T-helper 17 cell (primary cell): ENCODE measurements at places on chromosomes 6 and 20.

- H3K4me3 ChIP-seq: peak overlapping the region; percentile 19
- H3K27me3 ChIP-seq: no peaks in the 10 kb centered on the region
- peak overlapping the region; percentile 94 for H3K27ac ChIP-seq
- peaks cover 47% of the 10 kb centered on the region for H3K4me1 ChIP-seq
Measured at GRCh38 chr6:127818149-127818548, 82.7 kb downstream of the THEMIS start.

GRCh38 chr20:34915131-34915530 lies 38.7 kb downstream of the ACSS2 start:
- peaks cover 2% of the 10 kb centered on the region for H3K36me3 ChIP-seq
- peaks cover 30% of the 10 kb centered on the region for H3K4me1 ChIP-seq

GRCh38 chr6:6333501-6333900 lies 13.0 kb upstream of the F13A1 start:
- H3K4me3 ChIP-seq: no peak overlapping the region
- H3K4me1 ChIP-seq: peaks cover 6% of the 10 kb centered on the region
- DNase-seq: no peak
- no peak overlapping the region for H3K27ac ChIP-seq
- no peaks in the 10 kb centered on the region for H3K36me3 ChIP-seq
- peaks cover 11% of the 10 kb centered on the region for H3K27me3 ChIP-seq

DNA sequence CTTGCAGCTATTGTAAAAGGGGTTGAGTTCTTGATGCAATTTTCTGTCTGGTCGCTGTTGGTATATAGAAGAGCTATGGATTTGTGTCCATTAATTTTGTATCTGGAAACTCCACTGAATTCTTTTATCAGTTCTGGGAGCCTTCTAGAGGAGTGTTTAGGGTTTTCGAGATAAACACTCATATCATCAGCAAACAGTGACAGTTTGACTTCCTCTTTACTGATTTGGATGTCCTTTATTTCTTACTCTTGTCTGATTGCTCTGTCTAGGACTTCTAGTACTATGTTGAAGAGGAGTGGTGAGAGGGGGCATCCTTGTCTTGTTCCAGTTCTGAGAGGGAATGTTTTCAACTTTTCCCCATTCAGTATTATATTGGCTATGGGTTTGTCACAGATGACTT lies 120.8 kb upstream of the SSTR4 start:
- no peaks in the 10 kb centered on the region for H3K27me3 ChIP-seq
- no peak overlapping the region for H3K4me3 ChIP-seq
- no peaks in the 10 kb centered on the region for H3K4me1 ChIP-seq
- H3K27ac ChIP-seq: no peak overlapping the region

DNA sequence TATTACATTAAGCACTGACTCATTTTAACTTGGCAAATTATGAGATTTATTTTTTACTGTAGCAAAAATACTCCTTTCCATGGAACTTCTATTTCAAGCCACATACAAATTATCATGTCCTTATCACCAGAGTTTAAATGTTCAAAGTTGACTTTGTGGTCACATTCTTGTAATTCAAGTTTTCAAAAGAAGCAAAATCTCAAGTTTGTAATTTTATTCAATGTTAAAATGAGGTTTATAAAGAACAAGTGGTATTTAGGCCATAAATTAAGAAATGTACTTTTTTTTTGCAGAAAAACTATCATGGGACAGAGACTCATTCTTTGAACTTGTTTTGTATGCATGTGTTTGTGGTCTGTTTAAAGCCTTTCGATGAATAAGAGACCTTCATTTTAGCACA lies 811.5 kb downstream of the TENT5A start:
- no peaks in the 10 kb centered on the region for H3K4me1 ChIP-seq
- no peak for DNase-seq
- no peak overlapping the region for H3K27ac ChIP-seq
- H3K27me3 ChIP-seq: no peaks in the 10 kb centered on the region
- no peak overlapping the region for H3K4me3 ChIP-seq
- no peaks in the 10 kb centered on the region for H3K36me3 ChIP-seq

DNA sequence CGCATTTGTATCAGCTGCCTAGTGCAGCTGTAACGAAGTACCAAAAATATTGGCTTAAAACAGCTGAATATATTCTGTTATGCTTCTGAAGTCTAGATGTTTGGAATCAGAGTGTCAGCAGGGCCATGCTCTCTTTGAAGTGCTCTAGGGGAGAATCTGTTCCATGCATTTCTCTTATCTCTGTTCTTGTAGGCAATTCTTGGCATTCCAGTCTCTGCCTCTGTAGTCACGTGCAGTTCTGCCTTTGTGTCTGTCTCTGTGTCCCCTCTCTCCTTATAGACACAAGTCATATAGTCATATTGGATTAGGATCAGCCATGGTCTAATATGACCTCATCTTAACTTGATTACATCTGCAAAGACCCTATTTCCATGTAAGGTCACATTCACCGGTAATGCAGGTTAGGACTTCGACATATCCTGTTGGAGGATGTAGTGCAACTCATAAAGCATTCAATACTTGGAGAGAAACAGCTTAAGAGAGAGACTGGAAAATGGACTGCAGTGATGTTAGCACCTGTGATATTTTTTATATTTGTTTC lies 18.6 kb downstream of the FAM83B start:
- H3K4me3 ChIP-seq: no peak overlapping the region
- no peak overlapping the region for H3K27ac ChIP-seq
- H3K4me1 ChIP-seq: no peaks in the 10 kb centered on the region
- DNase-seq: no peak

- no peak overlapping the region for H3K4me3 ChIP-seq
- H3K36me3 ChIP-seq: peaks cover 2% of the 10 kb centered on the region
- H3K27ac ChIP-seq: peak overlapping the region; percentile 77
- no peaks in the 10 kb centered on the region for H3K27me3 ChIP-seq
- no peak for DNase-seq
- H3K4me1 ChIP-seq: peaks cover 46% of the 10 kb centered on the region
Measured at GRCh38 chr6:144359783-144360182, 74.6 kb downstream of the UTRN start.

DNA sequence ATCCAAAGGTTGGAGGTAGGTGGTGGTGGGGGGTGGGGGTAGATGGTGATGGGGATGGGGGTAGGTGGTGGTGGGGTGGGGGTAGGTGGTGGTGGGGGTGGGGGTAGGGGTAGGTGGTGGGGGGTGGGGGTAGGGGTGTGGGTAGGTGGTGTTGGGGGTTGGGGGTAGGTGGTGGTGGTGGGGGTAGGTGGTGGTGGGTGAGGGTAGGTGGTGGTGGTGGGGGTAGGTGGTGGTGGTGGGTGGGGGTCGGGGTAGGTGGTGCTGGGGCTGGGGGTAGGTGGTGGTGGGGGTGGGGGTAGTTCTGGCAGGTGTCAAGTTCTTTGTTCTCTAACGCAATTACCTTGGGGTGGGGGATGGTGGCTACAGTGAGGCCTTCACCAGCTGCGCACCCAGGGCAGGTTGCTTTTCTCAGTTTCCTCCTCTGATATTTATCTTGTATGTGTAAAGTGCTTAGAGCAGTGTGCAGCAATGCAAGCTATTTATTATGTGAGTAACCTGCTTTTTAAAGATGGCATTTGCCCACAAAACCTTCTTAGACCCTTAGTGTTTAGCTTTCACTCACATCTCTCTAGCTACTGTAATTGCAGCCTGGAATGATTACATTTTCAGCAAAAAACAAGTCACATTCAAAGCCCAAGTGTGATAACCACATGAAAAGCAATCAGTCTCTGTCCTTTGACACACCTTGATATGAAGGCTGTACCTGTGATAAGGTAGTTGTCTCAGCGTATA lies 8.2 kb upstream of the CCDC167 start:
- DNase-seq: no peak
- H3K4me3 ChIP-seq: peak overlapping the region; percentile 68

- no peak for DNase-seq
Measured at GRCh38 chr6:25489399-25489798, 162.6 kb upstream of the SCGN start.

- DNase-seq: no peak
- no peaks in the 10 kb centered on the region for H3K36me3 ChIP-seq
Measured at GRCh38 chr20:41619360-41620100, 1.4 kb upstream of the CHD6 start.

DNA sequence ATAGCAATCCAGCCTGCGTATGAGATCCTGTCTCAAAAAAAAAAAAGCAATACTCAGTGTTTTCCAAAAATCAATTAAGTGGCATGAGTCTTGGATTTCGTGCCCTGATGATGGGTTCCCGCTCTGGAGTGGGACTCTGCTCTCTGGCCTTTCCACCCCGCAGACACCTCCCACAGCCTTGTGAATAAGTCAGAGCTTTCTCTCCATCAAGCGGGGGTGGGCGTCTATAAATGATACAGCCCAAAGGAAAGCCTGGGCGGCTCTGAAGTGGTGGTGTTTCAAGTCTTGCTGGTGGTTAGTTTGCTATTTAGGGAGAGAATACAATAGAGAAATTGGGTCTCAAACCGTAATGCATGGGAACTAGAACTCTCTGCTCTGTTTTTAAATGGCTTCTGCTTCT lies 52.5 kb upstream of the TAGAP start:
- peaks cover 45% of the 10 kb centered on the region for H3K4me1 ChIP-seq
- peak overlapping the region; percentile 99 for H3K27ac ChIP-seq
- H3K27me3 ChIP-seq: no peaks in the 10 kb centered on the region
- H3K36me3 ChIP-seq: no peaks in the 10 kb centered on the region
- DNase-seq: no peak
- no peak overlapping the region for H3K4me3 ChIP-seq

GRCh38 chr20:31484001-31484400 lies 8.9 kb downstream of the REM1 start:
- H3K36me3 ChIP-seq: peaks cover 3% of the 10 kb centered on the region
- no peak for DNase-seq
- no peak overlapping the region for H3K4me3 ChIP-seq
- no peak overlapping the region for H3K27ac ChIP-seq

DNA sequence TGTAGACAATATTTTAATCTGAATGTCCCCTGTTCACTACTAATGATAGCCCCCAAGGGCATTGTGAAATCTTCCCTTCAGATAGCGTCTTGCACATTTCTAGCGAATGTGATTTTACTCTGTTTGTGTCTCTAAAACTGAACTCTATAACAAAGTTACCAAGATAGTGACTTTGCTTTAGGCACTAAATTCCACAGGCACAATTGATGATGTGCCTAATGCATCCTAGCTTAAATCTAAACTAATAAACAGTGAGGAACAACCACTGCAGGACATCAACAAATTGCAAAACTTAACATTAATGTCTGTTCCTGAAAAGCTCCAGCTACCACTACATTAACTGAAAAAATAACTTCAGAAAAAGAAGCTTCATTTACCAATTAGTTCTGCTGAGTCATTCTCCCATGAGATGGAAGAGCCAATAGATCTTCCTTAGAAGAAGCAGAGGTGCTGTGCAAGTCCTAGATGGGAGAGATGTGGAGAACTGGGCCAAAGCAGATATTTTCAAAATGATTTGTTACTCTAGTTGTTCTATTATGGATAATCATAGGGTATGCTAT lies 1065.0 kb downstream of the EPHA7 start:
- H3K27ac ChIP-seq: no peak overlapping the region
- no peak overlapping the region for H3K4me3 ChIP-seq
- no peaks in the 10 kb centered on the region for H3K36me3 ChIP-seq
- no peak for DNase-seq
- no peaks in the 10 kb centered on the region for H3K27me3 ChIP-seq

GRCh38 chr20:46357030-46357514 lies 48.8 kb upstream of the CDH22 start:
- peaks cover 54% of the 10 kb centered on the region for H3K4me1 ChIP-seq
- H3K36me3 ChIP-seq: peaks cover 3% of the 10 kb centered on the region
- DNase-seq: no peak
- H3K27ac ChIP-seq: peak overlapping the region; percentile 39
- H3K27me3 ChIP-seq: no peaks in the 10 kb centered on the region

GRCh38 chr20:8815208-8815607 lies 253.7 kb upstream of the PLCB4 start:
- H3K27me3 ChIP-seq: no peaks in the 10 kb centered on the region
- no peaks in the 10 kb centered on the region for H3K4me1 ChIP-seq
- no peak for DNase-seq
- no peak overlapping the region for H3K27ac ChIP-seq
- no peak overlapping the region for H3K4me3 ChIP-seq

- no peaks in the 10 kb centered on the region for H3K4me1 ChIP-seq
- H3K27me3 ChIP-seq: no peaks in the 10 kb centered on the region
- H3K4me3 ChIP-seq: no peak overlapping the region
- no peak for DNase-seq
- H3K36me3 ChIP-seq: no peaks in the 10 kb centered on the region
Measured at GRCh38 chr20:44540834-44541233, 19.0 kb upstream of the SERINC3 start.

DNA sequence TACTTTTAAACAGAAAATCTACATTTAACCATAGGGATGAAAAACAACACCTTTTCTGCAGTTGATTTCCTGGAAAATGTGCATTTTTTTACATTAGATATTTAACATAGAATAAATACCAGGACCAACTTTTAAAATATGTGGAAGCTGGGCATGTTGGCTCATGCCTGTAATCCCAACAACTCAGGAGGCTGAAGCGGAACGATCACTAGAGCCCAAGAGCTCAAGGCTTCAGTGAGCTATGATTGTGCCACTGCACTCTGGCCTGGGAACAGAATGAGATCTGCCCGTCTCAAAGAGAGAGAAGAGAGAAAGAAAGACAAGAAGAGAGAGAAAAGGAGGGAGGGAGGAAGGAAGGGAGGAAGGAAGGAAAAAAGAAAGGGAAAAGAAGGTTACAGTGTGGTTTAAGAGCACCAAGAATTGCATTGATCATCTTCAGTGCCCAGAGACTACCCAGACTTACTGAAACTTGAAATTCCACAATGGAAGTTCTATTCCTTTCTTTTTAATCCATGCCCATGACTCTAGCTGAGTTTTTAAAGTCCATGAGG lies 189.4 kb upstream of the ARID1B start:
- no peak for DNase-seq
- no peaks in the 10 kb centered on the region for H3K4me1 ChIP-seq
- no peak overlapping the region for H3K4me3 ChIP-seq

DNA sequence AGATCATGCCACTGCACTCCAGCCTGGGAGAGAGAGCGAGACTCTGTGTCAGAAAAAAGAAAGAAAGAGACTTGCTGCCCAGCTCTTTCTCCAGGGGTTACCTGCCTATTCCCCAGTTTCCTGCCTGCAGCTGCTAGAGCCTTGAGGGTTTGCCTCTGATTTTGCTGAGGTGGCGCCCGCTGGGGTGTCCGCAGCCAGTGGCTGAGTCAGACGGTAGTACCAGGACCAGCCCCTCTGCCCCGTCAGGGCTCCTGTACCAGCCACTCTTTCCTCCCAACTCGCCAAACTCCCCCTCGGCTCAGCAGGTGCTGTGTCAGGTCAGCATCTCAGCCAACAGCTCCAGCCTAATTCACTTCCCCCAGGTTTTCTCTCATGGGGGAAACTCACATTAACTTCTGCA lies 7.4 kb upstream of the LSM14B start:
- peaks cover 2% of the 10 kb centered on the region for H3K36me3 ChIP-seq
- peaks cover 9% of the 10 kb centered on the region for H3K4me1 ChIP-seq
- H3K4me3 ChIP-seq: no peak overlapping the region
- H3K27me3 ChIP-seq: no peaks in the 10 kb centered on the region
